ENCODE measurements at places on chromosomes 4 and X.

GRCh38 chrX:112341598-112341997 is 259.0 kb upstream of the TRPC5 start:
- no peak for DNase-seq

DNA sequence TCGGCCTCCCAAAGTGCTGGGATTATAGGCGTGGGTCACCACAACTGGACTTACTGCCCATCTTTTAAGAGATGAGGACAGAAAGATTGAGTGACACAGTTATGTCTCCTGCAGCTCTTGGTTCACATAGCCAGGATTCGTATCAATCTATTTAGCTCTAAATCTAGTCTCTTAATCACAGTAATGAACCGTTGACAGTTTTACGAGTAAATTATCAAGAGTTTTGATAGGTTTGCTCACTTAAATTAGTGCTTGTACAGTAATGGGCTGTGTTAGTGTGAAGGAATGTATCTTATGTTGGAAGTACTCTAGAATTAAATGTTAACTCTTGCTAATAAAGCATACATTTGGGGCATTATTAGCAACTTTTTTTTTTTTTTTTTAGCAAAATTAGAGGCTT is 105.7 kb downstream of the PTTG2 start:
- DNase-seq: no peak

DNA sequence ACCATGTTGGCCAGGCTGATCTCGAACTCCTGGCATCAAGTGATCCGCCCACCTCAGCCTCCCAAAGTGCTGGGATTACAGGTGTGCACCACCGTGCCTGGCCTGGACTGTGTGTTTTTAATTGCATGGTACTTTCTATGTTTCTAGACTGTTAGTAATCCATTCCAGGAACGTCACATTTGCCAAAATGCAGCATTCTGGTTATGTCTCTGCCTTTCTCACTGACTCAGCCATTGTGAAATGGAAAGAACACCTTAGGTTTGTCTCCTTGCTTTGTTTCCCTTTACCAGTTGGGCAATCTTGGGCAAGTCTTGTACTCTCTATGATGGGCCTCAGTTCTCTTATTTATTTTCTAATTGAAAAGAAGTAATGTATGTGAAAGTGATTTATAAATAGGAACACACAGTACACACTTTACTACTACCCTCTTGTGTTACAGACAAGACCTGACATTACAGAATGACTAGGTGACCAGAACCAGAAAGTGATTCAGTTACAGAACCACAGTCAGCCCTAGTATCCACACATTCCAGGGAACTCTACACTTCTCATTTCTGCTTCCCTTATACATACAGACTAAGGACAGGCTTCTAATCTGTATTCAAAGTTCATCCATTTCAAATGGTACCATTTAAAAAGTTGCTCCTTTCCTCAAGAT is 187.1 kb downstream of the MGST2 start:
- no peak for DNase-seq

DNA sequence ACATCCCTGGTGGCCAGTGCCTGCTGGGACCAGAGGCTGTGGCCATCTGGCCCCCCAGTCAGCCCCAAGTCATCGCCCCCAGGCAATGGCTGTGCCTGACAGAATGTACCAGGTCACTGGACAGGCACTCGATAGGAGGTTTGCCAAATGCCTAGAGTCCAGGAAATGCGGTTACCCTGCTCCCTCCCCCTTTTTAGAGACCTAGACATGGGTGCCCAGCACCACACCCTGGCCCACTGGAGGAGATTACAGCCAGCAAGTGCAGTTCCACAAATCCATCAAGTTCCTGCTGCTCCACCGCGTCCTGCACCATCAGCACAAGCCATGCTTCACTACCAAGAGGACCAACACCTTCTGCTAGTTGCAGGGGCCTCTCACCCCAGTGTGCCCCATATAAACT is 16.2 kb upstream of the ZFX start:
- DNase-seq: no peak

DNA sequence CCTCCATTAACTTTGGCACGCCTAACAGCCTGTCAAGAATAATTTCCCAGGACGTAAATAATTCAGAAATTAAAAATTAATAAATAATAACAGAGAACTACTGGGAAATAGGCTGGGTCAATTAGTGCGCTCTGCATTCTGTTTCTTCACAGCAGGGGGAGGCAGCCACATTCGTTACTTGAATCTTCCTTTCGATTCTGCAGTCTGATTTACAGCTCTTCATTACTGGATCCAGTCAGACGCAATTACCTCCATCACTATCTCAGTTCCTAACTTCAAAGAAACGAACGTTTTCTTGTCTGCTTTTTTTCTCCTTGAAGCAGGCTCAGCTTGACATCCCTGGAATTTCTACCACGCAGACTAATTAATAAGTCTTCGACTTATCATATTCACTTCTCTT is 9.0 kb upstream of the RPL34 start:
- DNase-seq: no peak

DNA sequence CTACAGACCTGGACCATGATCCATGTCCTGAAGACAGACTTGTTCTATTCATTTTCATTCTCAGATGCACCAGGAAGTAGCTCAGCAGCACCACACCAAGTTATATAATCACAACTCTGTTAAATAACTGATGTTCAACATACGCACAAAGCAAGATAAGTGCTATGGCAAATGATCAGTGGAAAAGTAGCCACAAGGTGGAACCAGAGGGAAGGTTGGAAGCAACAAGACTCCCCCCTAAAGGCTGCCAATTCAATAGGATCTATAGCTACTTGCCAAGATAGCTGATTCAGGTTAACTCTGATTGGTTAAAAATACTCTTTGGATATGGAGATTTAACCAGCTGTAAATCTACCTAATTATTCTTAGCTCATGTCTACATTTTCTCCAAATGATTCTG is 23.7 kb upstream of the FAM47B start:
- no peak for DNase-seq

DNA sequence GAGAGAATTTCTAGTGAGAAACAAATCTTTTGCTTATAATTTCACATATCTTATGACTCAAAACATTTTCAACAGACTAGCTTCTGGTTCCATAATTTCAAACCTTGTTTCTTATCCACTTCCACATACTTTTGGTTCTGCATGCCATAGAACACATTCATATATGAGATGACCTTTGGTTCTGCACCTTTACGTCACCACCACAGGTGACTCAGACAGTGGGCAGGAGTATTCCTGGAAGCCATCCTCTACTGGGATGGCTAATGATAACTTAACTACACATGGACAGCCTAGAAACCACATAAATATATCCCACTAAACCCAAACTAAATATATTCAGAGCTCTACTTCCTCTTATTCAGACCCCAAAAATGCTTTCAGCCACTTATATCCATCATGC is 133.3 kb downstream of the DCK start:
- no peak for DNase-seq

GRCh38 chr4:26310264-26310663 is 10.6 kb upstream of the RBPJ start:
- no peak for DNase-seq

DNA sequence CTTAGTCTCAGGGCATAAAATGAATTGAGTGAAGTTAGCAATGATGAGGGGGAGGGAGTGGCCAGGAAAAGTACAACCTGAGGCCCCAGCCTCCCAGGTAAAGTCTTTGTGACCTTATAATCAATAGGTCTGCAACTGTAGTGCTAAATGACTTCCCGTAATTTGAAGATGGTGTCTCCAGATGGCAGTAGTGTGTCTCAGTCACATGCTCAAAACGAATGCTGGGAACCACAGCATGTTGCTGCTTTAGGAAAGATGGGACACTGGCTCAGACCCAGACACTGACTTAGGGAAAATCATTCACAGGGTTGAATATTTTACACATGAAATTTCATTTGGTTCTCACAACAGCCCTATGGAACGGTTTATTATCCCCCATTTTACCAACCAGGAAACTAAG is 10.3 kb downstream of the SRPX2 start:
- no peak for DNase-seq

DNA sequence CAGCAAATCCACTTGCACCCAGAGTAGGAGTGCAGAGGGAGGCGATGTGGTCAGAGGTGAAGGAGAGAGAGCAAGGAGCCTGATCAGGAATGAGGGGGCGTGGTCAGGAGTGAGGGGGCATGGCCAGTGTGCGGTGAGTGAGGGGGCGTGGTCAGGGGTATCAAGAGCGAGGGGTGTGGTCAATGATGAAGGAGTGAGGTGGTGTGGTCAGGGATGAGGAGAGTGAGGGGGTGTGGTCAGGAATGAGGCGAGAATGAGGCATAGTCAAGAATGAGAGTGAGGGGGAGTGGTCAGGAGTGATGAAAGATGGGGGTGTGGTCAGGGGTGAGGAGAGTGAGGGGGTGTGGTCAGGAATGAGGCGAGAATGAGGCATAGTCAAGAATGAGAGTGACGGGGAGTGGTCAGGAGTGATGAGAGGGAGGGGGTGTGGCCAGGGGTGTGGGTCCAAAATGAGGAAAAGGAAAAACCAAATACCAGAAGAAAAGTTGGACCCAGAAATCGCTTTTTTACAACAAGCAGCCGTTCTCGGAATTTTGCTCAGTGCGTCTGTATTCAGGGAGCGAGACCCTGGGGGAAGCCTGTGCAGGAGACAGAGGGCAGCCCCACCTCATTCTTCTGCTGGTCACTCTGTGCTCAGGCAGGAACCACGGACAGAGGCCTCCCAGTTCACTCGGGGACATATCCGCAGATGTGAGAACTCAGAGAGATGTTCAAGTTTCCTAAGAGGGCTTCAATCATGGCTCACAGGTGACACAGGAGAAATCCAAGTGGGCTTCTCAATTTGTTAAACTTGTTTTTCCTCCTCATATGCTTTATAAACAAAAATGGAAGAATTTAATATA is 47.5 kb downstream of the MAGEA1 start:
- DNase-seq: no peak

- DNase-seq: no peak
Observed at GRCh38 chr4:26787461-26788340, 72.9 kb upstream of the STIM2 start.

- peak; percentile 78 for DNase-seq
Observed at GRCh38 chrX:49269767-49270248, at the start of gene PPP1R3F. Gene PPP1R3F (plus strand): TSS chrX:49269793. CDS start chrX:49269870, 77 bp downstream.

DNA sequence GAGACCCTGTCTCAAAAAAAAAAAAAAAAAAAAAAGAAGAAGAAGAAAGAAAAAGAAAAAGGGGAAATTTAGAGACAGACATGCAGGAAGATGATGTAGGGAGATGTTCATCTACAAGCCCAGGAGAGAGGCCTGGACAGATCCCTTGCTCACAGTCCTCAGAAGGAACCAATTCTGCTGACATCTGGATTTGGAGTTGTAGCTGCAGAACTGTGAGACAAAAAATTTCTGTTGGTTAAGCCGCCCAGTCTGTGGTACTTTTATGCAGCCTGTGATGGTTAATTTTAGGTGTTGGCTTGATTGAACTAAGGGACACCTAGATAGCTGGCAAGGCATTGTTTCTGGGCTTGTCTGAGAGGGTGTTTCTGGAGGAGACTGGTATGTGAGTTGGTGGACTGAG is 10.1 kb upstream of the STIM2 start:
- no peak for DNase-seq

DNA sequence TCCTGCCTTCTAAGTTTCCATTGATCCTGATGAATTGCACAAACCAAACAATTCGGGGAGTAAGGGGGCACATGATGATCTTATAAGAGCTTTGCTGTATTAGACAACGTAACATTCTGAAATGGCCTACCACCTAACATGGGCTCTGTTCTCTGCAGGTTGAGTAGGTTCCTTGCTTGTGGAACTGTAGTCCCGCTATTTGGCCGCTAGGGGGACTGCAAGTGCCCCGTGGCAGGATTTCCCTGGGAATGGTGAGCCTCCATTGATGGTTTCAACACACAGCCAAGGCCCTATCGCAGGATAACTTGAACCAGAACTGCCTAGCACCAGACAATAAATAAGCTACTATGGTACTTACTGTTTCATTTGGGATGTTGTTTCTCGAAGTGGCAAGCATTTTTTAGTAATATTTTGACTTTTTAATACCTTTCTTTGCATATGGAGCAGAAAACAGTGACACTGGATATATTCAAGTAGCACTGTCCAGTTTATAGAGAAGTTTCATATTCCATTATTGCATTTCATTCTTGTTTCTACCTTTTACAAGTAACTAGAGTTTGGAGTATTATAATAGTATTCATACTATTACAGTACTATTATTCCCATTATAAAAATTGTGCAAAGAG is 11.9 kb downstream of the AR start:
- DNase-seq: no peak

- DNase-seq: no peak
Observed at GRCh38 chr4:20890761-20891160, 190.5 kb downstream of the PACRGL start.

DNA sequence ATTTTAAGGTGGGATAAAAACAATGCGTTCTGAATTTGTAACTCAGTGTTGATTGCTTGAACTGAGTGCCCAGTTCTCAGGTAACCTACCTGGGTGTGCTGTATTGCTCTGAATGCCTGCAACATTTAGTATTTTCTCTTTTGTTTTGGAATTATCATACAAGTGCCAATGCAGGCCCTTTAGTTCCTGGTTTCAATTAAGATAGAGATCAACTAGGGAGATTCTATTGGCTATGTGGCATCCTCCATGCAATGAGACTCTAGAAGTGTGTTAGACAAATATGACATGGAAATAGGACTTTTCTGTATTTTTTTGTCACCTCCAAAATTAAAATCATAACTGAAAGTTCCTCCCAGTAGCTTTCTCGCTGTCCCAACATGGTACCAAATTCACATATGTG is 438.7 kb upstream of the IGFBP7 start:
- no peak for DNase-seq

DNA sequence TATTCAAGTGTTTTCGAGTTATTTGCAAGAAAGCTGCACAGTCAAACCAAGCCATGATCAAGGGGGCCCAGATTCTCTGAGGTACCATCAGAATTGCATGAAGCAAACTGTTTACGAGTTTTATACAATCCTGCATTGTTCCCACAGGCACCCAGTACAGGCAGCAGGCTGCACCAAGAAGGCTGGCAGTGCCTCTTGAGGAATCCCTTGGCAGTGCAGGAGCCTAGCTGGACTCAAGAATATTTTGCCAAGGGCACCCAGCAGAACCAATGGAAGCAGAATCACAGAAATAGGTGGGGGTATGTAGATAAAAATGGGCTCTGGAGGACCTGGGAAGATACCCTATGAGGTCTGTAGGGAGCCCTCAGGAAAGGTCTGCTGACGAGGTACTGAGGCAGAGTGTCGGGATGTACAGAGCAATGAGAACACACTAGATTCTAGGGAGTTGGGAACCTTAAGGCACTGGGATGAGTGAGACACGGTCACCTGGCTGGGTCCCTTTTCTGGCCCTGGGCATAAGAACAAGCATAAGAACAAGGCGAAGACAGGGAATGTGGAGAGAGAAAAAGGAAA is 2.5 kb upstream of the PLP1 start:
- DNase-seq: no peak

GRCh38 chrX:30748342-30748960 is 95.2 kb downstream of the GK start:
- DNase-seq: no peak

DNA sequence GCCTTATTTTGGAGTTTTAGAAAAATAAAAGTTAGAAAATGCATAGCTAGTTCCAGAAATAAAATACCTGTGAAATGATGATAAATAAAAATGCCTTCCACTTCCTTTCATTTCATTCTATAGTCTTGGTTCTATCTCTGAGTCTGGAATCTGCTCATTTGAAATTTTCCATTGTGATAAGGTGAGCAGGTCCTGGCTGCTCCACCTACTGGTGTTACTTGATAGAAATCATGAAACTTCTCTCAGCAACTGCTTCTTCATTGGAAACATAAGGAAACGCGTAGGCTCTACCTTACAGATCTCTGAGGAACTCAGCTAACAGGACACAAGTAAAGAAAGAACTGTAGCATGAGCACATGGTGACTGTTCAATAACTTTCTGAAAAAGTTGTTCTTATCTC is 141.8 kb downstream of the DCHS2 start:
- no peak for DNase-seq

GRCh38 chrX:96182366-96182765 is 502.3 kb upstream of the DIAPH2 start:
- DNase-seq: no peak

Data from progenitor cell of endocrine pancreas (in vitro differentiated cells).